ENCODE measurements at places on chromosomes 16 and 17.
A peak's percentile ranks its signal among the peaks of the same experiment; 100 is the strongest.

- DNase-seq = no peak
Measured at GRCh38 chr17:61155590-61156237, 243.9 kb upstream of the TBX2 start.

- no peak for DNase-seq
Measured at GRCh38 chr16:84141143-84141670, 3.8 kb downstream of the HSDL1 start.

DNA sequence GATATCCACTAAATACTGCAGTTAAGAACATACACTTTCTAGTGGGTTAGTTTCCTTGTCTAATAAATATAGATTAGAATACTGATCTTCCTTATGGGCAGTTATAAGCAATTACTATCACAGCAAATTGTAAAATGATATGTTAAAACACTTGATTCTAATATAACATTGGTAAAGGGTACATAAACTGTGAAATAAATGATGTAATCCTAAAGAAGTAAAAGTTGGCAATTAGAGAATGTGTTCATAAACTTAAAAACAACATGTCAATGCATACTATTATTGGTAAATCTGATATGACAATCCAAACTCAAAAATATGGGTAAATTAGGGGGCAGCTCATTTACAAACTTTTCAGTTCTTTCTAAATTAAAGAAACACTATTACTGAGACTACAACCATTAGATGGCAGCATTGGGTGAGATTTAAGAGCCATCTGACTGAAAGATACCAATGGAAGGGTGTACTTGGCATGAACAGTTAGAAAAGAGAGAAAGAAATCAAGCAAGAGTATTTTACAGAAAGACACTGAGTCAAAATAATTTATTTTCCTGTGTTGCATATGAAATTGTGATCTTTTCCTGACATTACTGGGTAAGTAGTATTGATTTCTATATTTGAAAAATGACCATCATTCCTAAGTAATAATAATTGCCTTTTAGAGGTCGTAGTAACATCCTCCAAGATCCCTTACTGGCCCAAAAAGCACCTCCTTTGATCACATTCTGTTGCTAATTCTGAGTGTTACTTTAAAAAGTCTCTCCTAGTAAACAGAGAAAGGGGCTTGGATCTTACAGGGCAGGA, 119.6 kb downstream of the SPAG9 start:
- peak; percentile 10 for DNase-seq

DNA sequence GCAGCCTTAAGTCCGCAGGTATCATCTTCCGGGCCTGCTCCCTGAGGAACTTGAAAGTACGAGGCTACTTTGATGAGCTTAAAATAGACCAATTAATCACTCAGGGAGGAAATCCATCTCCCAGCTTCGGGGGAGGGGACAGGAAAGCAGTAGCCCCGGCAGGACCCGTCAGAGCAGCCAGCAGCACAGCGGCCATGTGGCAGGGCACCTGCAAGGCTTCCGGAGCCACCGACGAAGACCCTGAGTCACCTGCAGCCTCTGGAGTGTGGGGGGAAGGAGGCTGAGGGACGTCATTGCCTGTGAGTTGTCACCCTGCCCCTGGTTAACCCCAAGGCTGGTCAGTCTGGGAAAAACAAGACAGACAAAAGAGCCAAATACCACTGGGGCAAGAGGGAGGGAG, 4.4 kb upstream of the CYB561 start:
- DNase-seq = peak; percentile 40

- no peak for DNase-seq
Measured at GRCh38 chr17:19011581-19011980, 7.0 kb upstream of the FAM83G start.

GRCh38 chr16:66961065-66961744, at the start of gene CES3:
TSS of gene CES3 (plus strand) at chr16:66961266. CDS start at chr16:66961308, 42 bp downstream.
- DNase-seq = peak; percentile 34

DNA sequence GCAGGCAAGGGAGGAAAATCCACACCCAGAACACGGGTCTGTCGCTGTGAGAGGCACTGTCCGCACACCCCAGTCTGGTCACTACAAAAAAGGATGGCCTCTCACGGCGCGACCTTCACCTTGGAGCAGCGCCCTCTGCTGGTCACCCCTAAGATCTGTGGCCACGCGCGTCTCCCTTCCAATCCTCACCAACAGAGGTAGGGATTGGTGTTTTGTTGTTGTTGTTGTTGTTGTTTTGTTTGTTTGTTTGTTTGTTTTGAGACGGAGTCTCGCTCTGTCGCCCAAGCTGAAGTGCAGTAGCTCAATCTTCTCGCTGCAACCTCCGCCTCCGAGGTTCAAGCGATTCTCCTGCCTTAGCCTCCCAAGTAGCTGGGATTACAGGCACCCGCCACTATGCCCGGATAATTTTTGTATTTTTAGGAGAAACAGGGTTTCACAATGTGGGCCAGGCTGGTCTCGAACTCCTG, 15.0 kb upstream of the C17orf58 start:
- peak; percentile 58 for DNase-seq

DNA sequence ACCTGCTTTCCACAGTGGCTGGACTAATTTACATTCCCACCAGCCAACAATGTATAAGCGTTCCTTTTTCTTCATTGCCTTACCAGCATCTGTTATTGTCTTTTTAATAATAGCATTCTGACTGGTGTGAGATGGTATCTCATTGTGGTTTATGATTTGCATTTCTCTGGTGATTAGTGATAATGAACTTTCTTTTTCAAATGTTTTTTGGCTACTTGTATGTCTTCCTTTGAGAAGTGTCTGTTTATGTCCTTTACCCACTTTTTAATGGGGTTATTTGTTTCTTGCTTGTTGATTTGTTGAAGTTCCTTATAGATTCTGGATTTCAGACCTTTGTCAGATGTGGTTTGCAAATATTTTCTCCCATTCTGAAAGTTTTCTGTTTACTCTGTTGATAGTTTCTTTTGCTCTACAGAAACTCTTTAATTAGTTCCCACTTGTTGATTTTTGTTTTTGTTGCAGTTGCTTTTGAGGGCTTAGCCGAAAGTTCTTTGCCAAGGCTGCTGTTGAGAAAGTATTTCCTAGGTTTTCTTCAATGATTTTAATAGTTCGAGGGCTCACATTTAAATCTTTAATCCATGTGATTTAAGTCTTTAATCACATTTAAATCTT, 26.8 kb downstream of the ITGAM start:
- DNase-seq = no peak

- DNase-seq = no peak
Measured at GRCh38 chr17:17830740-17831207, 6.0 kb downstream of the SREBF1 start.

GRCh38 chr16:67093098-67093726, 16.5 kb upstream of the PHAF1 start:
- DNase-seq = no peak

DNA sequence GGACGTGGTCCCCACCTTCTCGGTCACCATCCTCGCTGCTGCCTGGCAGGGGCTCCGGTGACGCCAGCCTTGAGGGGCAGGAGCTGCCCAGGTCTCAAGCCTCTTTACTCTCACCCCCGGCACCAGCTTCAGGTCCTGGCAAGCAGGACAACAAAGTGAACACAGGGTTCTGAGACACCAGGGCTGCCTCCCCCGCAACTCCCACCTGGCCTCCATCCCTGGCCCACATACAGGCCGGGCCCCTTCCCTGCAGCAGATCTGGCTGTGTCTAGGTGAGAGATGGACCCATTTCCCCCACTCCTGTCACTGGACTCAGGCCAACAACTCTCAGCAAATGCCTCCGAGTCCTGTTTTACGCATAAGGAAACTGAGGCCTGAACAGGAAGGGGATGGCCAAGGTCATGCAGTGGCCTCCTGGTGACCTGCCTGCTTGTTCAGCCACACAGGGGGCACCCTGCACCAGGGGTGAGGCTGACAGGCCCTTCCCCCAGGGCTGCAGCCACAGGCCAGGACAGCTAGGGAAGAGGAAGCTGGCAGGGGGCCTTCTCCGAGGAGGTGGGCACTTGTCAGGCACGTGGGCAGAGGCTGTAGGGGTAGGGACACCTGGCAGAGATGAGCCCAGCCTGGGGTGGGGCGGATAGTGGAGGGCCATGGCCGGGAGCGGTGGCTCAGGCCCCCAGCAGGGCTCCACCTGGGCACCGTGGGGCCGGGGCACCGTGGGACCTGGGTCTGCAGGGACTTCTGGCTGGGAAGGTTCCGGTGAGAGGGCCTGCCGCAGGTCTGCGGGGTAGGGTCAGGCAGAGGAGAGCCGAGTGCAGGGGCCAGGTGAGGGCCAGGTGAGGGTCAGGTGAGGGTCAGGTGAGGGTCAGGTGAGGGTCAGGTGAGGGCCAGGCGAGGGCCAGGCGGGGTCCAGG, 46.7 kb upstream of the PVALEF start:
- DNase-seq = no peak

DNA sequence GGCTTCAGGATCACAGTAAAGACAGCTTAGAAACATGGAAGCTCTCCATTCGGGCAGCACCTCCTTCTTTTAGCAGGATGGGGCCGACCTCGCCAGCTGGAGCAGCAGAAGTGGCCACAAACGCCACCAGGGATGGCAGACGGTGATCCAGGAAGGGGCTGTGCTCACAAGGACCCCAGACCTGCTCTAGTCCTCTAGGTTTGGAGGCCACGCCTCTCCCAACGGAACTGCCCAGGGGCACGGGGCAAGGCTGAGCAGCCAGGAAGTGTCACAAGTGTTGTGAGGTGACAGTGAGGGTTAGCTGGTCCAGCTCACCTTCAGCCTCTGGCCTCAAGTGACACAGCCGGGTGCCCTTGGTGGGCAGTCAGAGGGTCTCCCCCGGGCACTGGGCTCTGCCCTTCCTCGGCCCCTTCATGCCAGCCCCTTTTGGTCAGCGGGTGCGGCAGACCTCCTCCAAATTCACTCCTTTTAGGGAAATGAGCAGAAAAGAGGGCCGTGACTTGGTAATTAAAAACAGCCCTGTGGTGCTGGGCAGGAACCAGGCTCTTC, 20.4 kb downstream of the CEP295NL start:
- DNase-seq = no peak

GRCh38 chr17:8072729-8073461, 14.6 kb downstream of the ALOX12B start:
- DNase-seq = peak; percentile 22

GRCh38 chr16:4536391-4537106, 2.0 kb downstream of the CDIP1 start:
- no peak for DNase-seq

- DNase-seq = no peak
Measured at GRCh38 chr16:72723781-72724180, 324.1 kb downstream of the ZFHX3 start.

DNA sequence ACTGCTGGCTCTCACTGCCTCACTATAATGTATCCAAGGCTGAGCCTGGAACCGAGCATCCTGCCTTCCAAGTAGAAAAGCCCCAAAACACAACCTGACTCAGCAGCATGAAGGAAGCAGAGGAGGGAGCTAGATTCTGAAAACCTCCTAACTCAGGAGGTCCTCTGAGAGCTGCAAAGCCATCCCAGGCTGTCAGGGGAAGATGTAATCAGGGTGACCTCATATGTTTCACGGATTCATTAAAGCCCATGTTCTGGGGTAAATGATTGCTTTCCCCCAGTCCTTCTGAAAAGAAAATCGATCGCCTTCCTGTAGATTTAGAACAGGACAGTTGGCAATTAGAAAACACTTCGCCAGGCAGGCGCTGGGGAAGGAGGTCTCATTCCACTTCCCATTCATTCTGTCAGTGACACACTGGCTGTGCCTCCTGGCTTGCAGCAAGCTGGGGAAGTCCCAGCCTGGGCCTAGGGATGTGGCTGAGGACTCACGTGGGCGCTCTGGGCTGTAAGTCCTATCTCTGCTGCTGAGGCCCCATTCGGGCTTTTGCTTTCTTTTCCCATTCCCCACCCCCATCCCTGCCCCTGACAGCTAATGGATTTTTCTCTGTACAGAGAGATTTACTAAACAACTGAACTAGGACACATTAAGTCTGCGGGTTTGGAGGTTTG, 75.7 kb upstream of the TMEM132E start:
- no peak for DNase-seq

DNA sequence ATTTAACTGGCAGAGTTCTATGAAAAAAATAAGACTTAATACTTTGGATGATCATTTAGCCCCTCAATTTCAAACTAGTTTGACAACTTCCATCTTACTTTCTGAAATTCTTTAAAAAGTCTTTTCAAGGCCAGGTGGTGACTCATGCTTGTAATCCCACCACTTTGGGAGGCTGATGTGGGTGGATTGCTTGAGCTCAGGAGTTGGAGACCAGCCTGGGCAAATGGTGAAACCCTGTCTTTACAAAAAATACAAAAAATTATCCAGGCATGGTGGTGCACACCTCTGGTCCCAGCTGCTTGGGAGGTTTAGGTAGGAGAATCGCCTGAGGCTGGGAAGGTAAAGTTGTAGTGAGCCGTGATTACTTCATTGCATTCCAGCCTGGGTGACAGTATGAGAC, 154.4 kb downstream of the TANC2 start:
- DNase-seq = no peak

DNA sequence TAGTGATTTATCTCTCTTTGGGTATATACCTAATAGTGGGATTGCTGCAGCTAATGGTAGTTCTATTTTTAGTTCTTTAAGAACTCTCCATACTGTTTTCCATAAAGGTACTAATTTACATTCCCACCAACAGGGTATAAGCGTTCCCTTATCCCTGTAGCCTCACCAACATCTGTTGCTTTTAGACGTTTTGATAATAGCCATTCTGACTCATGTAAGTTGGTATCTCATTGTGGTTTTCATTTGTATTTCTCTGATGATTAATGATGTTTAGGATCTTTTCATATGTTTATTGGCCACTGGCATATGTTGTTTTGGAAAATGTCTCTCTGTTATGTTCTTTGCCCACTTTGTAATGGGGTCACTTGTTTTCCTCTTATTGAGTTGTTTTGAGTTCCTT, 88.5 kb upstream of the ZNF267 start:
- DNase-seq = no peak

DNA sequence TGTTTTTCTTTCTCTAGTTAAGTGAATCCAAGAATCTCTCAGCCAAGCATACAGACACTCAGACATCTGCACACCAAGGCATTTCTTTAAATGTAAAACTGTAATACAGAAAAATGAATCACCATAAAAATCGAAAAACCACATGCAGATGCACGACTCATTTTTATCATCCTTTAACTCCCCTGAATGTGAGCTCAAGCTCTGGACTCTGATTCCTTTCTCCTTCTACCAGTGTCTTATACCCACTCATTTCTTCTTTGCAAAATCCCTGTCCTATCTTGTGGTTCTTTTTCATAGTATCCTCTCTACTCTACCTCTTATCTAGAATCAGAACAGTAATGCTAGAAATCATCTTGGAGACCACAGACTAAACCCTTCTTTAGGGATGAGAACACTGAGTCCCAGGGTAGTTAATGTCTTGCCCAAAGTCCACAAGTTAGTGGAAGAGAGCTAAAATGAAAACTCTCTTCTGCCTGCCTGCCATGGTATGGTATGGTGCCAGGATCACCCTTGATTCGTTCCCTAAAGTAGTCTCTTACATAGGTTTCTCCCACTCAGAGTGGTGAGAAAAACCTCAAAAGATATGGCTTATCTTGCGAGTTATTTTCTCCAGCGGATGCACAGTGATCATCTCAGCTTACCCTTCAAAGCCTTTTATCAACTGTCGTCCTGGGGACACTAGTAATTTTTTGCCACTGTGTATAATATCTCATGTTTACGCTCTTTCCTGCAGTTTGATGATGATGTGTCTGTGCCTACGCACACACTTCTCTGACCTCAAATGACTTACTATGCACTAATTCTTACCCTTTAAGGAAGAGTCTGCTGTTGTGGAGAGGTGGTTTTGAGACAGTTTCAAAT, 30.2 kb downstream of the BRD7 start:
- no peak for DNase-seq

Measured in activated gamma-delta T cell treated with Interleukin-2 at 50 U/mL for 16 hours (primary cell).